ENCODE measurements at places on chromosomes 6 and 20. TPM values are rescaled to one million over a fixed set of nuclear protein-coding genes. Genes with fewer than 3 reads are reported as not detected.

DNA sequence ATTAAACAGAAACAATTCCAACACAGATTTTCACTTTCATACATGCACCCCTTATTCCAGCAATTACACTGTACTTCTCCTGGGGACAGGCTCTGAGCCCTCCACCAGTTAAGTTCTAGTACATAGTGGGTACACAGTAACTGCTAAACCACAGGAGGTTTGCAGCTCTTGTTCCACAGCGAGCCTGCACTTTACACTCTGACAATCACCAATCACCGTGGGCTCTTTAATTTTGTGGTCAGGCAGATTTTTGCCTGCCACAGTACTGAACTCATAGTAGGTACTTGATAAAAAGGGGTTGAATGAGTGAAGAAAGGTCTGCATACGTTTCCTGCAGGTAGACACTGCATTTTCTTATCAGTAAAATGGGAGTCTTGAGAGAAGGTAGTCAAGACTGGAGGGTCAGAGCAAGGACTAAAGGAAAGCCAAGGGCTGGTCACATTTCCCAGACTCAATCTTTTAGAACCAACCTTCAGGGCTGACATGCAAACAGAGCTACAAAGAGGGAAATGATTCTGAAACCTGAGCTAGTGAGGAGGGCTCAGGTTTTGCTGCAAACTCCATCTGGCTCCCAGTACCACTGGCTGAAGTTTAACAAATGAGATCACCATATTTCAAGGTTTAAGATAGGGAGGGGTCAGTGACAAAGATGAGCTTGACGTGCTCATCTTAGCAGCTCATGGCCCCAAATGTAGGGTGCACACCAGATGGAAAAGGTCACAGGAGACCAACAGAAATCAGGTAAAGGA, 404.6 kb downstream of the BTBD9 start:
- DNase-seq = no peak

- DNase-seq = no peak
These were observed 294.2 kb downstream of the OGFRL1 start for GRCh38 chr6:71582820-71583219.

Gene OR2W1
- not detected for polyA plus RNA-seq

Gene GRM1
- polyA plus RNA-seq = 0.05 TPM

Gene SNAP91
- polyA plus RNA-seq = 0.34 TPM

Gene VSX1
- polyA plus RNA-seq = 1.2 TPM

DNA sequence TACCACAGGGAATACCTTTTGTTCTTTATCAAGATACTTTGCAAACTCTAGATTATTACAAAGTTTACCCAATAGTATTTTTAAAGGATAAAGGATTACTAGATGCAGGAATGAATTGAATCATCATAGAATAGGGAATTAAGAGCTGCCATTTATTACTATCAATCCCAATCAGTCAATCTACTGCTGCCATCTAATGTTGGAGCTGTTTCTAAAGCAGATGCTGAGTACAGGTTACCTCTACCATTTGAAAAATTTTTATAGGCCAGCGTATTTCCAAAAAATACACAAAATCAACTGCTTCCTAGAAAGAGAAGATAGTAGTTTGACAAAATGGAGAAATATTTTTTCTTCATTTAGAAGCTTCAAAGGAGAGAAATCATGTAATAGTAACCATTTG, 520.4 kb downstream of the ADGRB3 start:
- no peak for DNase-seq

- peak; percentile 88 for DNase-seq
These were observed 58.6 kb downstream of the SYNJ2 start for GRCh38 chr6:158040051-158040803.
